ENCODE measurements at places on chromosomes 11 and 22.
A peak's percentile ranks its signal among the peaks of the same experiment; 100 is the strongest.

GRCh38 chr11:76579056-76579751, 91.3 kb downstream of the LRRC32 start:
- no peak for DNase-seq

- no peak for DNase-seq
These were observed 13.2 kb upstream of the APOL6 start for GRCh38 chr22:35634943-35635540.

GRCh38 chr11:120539667-120540369, 28.3 kb downstream of the GRIK4 start:
- no peak for DNase-seq

DNA sequence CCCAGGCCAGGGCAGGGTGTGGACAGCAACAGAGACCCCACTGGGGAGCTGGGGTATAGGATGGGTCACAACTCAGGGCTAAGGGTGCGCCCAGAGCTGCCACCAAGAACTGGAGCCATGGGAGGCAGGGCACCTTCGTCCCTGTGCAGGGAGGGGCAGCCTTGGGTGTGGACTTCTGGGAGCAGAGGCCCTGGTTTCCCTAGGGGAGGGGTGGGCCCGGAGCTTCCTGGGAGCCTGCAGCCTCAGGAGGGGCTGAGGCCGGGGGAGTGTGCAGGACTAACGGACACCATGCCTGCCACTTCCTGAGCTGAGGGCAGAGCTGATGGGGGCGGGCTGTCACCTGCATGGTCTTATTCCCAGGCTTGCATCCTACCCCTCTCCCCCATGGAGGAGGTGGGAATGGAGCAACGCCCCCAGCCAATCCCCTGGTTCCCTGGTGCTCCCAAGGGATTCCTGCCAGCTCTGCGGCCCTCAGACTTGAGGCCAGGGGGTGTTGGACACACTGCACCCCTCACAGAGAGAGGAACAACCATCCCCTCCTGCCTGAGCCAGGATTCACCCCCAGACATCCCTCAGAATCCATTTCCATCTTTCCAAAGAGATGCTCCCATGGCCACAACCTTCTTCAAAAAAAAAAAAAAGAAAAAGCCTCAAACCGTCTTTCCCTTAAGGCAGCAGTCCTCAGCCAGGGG, 225.7 kb downstream of the CTTN start:
- no peak for DNase-seq

DNA sequence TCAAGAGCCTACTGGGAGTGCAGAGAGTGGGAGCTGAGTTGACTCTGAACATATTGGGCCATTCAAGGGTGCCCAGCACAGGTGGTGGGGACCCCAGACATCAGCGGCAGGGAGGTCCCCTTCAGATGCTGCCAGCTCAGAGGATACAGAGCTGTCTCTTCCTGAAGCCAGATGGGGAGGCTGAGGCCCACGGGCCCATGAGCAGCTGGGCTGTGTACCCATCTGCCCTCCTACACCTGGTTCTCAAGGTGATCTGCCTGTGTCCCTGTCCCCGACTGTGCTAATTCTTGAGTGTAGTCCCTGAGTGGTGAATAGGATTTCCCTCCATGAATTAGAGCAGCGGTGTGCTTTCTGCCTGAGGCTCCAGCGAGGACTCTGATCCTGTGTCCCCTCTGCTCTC, 76.3 kb downstream of the MICAL2 start:
- no peak for DNase-seq

DNA sequence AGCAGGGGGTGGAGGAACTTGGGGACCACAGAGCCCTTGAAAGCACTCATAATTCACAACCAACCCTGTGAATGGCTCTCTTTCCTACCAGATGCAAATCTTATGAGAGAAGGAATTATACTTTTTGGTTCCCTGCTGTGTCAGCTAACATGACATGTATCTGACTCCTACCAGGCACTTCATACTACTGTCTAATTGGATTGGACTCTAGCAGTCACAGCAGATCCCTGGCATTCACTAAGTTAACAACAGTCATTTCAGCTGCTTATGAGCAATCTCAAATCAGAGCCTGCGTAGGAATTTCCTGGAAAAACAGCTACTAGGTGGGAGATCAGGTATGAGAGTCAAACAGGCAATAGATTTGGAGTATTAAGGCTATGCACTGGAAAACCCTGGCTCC, 11.1 kb upstream of the ENDOD1 start:
- DNase-seq = no peak

DNA sequence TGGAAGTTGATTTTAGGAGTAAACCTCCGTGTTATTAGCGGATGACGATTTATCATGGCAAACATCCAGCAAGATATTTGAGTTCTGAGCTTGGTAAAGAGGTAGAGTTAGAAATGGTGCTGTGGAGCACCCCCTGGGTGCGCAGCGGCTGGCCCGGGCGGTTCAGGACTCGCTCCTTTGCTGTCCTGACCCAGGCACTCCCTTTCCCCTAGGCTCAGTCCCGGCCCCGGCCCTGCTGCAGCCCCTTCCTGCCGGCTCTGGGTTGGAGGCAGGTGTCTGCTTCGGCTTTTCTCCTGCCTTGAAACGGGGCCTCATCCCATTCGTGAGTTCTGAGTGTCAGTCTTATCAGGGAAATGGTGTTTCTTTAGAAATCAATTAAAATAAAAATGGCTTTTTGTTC, 33.4 kb downstream of the AP2A2 start:
- no peak for DNase-seq

GRCh38 chr11:71171576-71171975, 80.8 kb downstream of the SHANK2 start:
- DNase-seq = no peak

DNA sequence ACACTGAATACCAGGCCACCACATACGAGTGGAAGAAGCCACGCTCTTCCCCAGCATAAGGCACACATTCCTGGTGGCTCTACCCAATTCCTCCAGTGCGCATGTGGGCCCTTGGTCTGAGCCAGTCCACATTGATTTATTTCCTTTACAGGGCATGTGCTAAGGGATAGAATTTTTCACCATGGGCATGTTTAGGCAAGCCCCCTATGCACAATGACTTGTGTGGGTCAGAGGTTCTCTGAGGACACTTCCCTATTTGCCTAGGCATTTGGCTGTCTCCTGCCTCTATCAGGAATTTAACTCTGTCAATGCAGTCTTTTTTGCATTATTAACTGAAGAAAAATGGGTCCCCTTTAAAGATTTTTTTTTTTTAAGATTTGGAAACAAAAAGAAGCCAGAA, 718.1 kb downstream of the NTM start:
- DNase-seq = no peak

DNA sequence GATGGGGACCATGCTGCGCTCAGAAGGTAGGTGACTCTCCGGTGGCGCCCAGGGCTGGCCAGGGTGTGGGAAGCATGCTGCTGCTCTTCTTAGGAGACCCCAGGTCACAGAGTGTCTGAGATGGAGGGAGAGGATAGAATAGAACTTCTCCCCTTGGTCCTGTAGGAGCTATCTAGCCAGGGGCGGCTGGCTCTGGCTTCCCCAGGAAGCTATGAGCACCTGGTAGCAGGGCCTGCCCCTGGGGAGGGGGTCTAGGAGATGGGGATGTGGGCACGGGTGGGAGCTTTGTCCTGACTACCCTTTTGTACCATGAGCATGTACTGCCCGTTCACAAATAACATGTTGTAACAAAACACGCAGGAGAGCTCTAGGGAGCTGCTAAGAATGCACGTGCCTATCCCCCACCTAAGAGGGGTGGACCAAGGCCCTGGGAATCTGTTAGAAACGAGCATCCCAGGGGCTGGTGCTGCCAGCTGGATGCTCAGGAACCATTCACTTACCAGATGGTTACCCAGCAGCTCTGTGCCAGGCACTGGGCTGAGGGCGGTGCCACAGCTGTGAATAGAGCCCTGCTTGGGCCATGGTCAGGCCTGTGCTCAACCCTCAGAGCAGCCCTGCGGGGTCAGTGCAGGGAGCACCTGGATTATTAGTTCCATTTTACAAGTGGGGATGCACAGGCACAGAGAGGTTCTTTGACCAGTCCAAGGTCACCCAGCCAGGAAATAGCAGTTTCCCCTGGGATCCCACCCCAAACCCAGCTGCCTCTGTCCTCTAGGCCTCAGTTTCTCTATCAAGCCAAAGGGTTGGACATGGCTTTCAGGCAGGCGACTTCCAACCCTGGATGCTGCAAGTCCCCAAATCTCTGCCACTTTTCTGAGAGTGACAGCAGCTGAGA, 2.2 kb downstream of the SLC39A13 start:
- no peak for DNase-seq

DNA sequence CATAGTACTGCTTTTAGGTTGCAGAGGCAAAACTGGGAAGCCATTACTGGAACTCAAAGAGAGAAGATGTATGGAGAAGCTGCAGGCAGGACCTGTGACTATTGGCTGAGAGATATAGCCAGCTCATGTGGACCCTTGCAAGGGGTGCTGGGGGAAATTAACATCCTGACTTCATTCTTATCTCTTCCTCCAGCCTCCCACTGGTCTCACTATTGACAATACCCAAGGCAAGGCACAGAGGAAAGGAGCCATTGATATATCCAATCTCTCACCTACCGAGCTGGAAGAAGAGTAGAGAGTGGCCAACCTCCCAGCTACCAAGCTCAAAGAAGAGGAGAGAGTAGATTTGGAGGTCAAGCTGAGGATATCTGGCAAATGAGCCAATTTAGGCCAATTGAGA, 36.8 kb upstream of the ZBED5 start:
- no peak for DNase-seq

GRCh38 chr22:36298118-36298517, 45.2 kb downstream of the APOL1 start:
- no peak for DNase-seq

GRCh38 chr11:117685566-117685965, 111.5 kb downstream of the DSCAML1 start:
- DNase-seq = no peak

- DNase-seq = no peak
These were observed 1.2 kb upstream of the CASTOR1 start for GRCh38 chr22:30290342-30291057.

DNA sequence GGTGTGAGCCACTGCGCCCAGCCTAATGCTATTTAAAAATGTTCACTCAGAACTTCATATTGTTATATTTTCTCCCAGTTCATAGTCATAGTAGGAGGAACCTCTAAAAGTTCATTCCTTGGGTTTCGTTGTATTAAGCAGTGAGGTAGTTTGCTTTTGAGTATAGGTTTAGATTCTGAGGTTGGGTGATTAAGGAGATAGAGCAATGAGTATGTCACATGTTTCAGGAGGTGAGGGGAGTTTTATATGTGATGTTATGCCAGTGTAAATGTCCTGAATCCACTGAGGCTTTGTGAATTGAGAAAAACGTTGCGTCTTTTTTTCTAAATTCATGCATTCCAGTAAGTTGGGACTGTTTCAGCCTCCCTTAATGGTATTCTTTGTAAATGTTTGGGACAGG, 4.2 kb downstream of the UBE2L3 start:
- no peak for DNase-seq

GRCh38 chr11:23749762-23750430, 747.0 kb upstream of the LUZP2 start:
- DNase-seq = no peak

DNA sequence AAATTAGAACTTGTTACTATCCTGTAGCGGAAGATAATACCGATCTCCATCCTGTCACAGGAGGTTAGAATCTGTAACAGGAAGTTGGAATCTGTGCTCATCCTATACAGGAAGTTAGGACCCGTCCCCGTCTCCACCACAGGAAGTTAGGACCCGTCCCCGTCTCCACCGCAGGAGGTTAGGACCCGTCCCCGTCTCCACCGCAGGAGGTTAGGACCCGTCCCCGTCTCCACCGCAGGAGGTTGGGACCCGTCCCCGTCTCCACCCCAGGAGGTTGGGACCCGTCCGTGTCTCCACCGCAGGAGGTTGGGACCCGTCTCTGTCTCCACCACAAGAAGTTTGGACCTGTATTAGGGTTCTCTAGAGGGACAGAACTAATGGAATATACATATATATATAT, 52.2 kb downstream of the FBLN1 start:
- DNase-seq = no peak

DNA sequence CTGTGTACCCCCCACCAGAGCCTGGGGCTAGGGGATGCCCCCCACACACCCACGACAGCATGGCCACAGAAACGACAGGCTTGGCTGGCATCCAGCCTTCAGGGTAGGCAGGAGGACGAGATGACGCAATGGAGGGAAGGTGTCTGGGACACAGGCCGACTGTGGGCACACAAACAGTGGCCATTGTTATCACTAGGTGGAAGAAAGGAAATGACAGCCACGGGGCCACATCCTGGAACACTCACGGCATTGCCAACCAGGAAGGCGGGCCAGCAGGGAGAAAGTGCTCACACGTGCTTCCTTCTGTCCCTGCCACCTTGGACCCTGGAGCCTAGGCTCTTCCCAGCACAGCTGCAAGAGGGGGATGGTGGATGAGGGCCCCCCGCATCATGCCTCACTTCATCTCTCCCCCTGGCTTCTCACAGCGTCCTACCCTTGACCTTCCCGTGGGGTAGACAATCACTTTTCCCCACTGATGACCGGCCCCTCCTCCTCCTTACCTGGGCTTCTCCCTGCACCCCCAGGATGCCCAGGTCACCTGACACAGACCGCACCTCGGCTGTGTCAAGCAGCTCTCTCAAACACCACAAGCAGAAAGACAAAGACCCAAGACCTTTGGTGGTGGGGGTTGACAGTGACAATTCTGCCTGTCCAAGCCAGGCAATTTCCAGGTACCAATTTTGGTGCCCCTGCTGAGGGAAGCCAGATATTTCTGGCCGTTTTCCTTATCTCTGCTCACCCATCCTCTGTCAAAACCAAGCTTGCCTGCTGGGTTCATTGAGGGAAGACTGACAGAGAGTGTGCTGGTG, 8.6 kb downstream of the PLA2G6 start:
- peak; percentile 89 for DNase-seq

GRCh38 chr11:2929950-2930703, 907 bp upstream of the PHLDA2 start:
- peak; percentile 79 for DNase-seq

- DNase-seq = peak; percentile 11
These were observed 6.6 kb upstream of the GRAMD4 start for GRCh38 chr22:46613606-46614021.

GRCh38 chr11:85947431-85948272, 92.5 kb downstream of the CCDC83 start:
- peak; percentile 43 for DNase-seq

DNA sequence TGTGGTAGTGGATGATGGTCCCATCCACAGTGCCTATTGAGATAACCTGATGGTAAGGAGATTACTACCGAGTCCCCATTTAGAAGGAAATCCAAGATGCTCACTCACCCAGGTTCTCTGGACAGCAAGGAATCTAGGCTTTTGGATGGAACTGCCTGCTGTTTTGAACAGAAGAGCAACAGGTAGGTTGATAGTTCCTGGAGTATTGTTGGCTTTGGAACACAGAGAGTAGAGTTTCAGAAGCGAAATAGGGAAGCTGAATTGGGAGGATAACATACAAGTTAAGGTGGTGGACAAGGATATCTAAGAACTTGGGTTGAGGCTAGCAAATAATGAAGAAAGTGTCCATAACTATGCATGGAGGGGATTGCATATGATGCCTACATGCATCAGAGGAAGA, 27.6 kb downstream of the SLC22A6 start:
- no peak for DNase-seq

- no peak for DNase-seq
These were observed 158.8 kb downstream of the FAT3 start for GRCh38 chr11:92383430-92383829.

DNA sequence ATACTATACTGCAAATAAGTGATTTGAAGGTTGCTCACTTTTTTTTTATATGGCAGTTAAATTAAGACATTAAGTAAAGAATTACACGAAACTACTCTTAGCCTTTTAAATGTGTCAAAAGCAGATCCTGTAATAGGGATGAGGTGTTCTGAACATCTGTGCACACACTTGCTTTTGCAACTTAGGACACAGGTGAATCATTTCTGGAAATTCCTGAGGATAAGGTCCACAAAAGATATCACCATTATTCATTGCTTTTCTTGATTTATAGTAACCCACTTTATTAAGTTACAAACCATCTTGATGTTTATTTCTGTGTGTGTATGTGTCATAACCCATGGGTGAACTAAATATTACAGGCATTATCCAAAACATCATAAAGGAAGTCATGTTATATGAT, 55.9 kb downstream of the SLC5A12 start:
- no peak for DNase-seq

Measured in Calu3 (cell line).